Stimulated activated CD4-positive, alpha-beta T cell treated with anti-CD3 and anti-CD28 coated beads, Interleukin-15, amount 100 ng/mL, for 24 hours (primary cell): ENCODE measurements at places on chromosomes 6 and 20.
A peak's percentile ranks its signal among the peaks of the same experiment; 100 is the strongest.

DNA sequence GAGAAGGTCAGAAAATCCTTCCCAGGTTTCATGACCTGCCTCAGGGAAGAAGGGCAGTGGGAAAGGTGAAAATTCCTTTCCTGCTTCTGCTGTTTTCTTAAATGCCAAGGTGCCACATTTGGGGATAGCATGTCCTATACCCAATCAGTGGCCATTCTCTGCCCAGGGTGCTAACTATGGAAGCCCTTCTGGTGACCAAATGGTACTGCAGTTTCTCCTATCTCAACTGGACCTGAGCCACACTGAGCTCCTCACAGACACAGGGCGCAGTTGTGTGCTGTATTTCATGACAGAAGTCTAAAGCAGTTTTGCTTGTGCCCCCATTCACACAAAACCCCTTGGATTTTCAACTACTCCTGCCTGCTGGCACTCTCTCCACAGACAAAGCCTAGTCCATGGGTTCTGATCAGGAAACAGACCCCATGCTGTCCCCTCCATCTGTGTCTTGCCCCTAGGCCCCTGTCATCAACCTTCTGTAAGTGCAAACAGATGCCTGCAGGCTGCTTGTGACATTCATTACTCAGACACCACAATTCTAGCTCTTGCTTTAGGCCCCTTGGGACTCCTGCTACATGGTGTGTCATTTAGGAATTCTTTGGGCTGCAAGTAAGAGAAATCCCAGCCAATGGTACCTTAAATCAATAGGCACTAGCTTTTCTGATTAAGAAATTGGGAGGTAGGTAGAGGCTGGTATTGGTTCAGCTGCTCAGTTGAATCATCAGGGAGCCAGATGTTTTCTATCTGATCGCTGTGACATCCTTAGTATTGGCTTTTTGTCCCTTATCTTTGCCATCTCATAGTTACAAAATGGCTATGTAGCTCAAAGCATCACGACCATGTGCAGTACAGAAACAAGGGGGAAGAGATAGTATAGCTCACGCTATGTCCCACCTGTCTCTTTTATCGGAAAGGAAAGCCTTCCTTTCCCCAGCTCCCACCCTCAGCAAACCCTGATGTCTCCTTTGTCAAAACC, 147.8 kb downstream of the CD83 start:
- no peak for DNase-seq

GRCh38 chr20:34264141-34264540, 22.9 kb downstream of the ASIP start:
- DNase-seq, result no peak

GRCh38 chr20:11429168-11429567, 488.5 kb upstream of the BTBD3 start:
- DNase-seq, result no peak

GRCh38 chr20:58192567-58192966, 35.9 kb downstream of the ANKRD60 start:
- peak; percentile 51 for DNase-seq

GRCh38 chr6:118356054-118356453, 192.0 kb upstream of the PLN start:
- no peak for DNase-seq

DNA sequence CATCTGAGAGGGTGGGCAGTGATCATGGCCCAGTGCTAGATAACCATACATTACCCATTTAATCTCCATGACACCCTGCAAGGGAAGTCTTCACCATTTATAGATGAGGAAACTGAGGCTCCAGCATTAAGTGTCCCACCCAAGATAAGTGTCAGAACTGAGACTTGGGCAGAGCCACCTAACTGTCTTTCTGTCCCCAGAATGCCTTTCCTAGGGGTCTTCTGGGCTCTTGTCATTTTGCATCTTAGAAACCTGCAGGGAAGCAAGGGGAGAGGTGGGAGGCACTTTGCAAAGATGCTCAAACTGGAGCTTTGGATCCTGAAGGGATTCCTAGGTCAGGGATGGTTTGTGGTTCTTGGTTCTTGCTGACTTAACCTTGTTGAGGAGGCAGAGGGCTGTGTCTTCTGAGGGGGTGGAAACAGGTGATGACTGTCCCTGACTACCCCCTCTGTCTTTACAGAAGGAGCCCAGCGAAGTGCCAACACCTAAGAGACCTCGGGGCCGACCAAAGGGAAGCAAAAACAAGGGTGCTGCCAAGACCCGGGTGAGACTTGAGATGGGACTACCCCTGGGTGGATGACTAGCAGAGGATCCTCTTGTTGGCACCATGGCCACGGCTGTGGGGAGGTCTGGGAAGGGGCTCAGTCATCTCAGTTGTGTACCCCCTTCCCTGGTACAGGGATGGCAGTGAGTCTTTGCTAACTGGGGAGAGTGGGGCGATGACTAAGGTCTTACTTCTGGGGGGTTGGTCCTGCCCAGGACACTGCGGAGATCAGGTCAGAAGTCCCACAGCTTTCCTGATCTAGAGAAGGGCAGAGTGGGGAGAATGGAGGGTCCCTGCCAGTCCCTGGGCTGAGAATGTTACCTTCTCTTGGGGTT, 5.8 kb downstream of the HMGA1 start:
- DNase-seq, result no peak

- DNase-seq, result no peak
Measured at GRCh38 chr6:139364302-139364981, 10.0 kb downstream of the CITED2 start.

DNA sequence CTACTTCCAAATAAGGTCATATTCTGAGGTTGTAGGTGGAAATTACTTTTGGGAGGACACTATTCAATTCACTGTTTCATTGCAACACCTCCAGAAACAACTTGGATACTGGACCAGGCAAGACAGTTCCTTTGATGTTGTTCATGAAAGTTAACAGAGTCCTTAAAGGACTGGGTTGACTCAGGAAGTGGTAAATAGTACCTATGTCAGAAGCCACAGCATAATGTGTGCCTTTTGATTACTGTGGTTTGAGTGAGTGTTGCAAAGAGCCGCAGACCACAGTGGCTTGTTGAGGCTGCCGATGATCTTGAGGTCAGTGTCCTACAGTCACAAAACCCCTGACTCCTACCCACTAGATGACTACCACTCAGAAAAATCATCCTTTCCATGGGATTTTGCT, 10.9 kb downstream of the IL20RA start:
- DNase-seq, result peak; percentile 66

DNA sequence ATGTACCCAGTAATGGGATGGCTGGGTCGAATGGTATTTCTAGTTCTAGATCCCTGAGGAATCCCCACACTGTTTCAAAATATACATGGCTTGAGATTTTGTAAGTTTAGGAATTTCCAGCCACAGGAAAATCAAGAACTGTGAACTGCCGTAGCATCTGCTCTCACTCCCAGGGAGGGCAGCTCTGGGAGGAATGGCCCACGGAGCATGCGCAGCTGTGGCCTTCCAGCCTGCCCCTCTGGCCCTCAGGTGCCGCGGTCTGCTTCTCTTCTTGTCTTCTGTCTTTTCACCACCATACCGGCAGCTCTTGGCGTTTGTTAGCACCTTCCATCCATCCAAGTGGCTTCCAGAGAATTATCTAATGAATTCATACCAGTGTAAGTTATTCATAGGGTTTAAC, 19.9 kb upstream of the EXOC2 start:
- DNase-seq, result no peak

GRCh38 chr20:17822039-17822438, 122.3 kb downstream of the BANF2 start:
- DNase-seq, result no peak
